ENCODE measurements at places on chromosomes 5 and 9. TPM values are rescaled to one million over a fixed set of nuclear protein-coding genes. Genes with fewer than 3 reads are reported as not detected.
A peak's percentile ranks its signal among the peaks of the same experiment; 100 is the strongest.

DNA sequence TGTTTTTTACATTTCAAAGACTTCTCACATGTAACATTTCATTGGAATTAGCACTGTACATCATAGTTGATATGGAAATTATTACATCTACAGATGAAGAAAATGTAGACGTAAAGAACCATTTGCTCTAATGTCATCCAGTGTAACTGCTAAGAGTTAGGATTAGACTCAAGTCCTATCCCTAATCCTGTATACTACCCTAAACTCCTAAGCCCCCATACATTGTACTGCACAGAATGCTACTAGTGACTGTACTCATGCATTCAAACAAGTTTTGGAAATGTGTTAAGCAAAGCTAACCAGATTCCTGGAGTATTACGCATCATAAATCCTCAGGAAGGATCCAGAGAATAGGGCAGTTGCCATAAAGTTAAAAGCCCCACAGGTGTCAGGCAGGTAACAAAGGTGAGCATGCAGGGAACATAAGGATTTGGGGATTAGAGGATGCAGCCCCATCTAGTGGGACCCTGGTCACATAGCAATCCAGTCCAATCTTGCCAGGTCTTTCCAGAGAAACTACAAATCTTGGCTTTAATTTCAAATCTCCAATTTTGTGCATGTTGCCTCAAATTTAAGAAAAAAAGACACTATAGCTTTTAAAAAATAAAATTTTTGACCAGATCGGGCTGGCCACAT is 32.0 kb downstream of the HAVCR1 start:
- no peak for DNase-seq

The MYO10 gene
- 2.1 TPM for polyA plus RNA-seq

DNA sequence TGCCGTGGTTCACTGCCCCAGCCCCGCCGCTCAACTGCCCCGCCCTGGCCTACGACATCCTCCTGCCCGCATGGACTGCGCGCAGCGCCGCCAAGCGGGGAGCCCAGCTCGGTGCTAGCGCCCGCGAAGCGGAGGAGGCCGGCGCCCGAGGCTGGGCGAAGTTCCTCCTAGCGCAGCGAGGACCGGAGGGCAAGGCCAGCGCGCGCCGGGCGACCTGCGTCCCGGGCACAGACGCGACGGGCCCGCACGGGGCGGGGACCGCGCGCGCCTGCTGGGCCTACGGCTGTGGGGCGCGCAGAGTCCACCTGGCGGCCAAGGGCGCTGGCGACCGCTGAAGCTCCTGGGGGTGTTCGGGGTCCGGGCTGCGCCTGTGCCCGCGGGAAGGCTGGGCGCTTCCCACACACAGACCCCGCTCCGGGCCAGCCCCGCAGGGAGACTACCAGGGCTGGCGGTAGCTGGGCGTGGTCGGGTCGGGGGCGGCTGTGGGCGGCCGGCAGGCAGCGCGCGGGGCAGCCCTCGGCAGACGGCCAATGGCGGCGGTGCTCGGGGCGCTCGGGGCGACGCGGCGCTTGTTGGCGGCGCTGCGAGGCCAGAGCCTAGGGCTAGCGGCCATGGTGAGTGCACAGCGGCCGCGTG is at the start of gene PCBD2:
Gene PCBD2 (plus strand): TSS at position 522 of the 636 bp plus-strand sequence. CDS start 9 bp downstream, at position 531.
- peak; percentile 97 for DNase-seq

DNA sequence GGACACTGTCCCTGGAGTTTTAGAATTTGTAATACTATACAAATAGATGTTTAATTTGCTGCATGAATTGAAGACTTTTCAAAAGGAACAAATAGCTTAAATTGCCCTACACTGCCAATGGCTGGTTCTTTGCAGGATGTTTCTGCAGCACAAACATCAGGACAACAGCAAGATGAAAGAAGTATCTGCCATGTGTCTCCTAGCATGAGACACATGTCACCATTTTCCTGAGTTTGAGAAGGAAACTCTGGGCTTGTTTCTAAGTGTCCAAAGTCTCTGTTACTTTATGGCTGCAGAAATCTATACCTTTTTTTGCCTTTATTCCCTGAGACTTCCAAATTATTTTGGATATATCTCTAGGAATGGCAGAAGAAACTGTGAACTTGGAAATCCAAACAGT is 623 bp upstream of the OR13F1 start:
- DNase-seq = no peak
